ENCODE measurements at places on chromosomes 7 and 10.

DNA sequence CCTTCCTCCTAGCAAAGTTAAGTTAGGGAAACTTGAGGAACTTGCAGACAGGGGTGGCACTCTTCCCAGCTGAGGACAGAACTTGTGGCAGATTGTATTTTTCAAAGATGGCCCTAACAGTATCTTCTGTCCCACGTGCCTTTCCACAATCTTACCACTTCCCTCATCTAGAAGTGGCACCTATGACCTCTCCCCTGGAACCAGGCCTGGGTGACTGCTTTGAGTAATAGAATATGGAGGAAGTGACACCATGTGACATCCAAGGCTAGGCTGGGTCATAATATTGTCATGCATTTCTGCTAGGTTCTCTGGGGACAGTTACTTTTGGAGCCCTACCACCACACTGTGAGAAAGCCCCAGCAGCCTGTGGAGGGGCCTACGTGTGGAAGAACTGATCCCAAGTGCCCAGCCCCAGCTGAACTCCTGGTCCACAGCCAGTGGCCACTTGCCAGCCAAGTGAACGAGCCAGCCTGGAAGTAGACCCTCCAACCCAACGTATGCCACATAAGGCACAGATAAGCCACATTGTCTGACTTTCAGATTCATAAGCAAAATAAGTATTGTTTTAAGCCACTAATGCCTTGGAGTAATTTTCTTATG is 193.7 kb downstream of the PTPN20 start:
- no peak for DNase-seq

- DNase-seq, result no peak
Measured at GRCh38 chr7:101586078-101586905, 42.8 kb downstream of the MYL10 start.

- DNase-seq, result no peak
Measured at GRCh38 chr10:11532306-11532705, 79.1 kb downstream of the USP6NL start.

GRCh38 chr10:126671402-126671975 is 996 bp upstream of the C10orf90 start:
- no peak for DNase-seq

GRCh38 chr10:113754768-113755167 is 3.3 kb downstream of the PLEKHS1 start:
- DNase-seq, result no peak

GRCh38 chr10:111338035-111338434 is 261.2 kb downstream of the ADRA2A start:
- DNase-seq, result no peak

DNA sequence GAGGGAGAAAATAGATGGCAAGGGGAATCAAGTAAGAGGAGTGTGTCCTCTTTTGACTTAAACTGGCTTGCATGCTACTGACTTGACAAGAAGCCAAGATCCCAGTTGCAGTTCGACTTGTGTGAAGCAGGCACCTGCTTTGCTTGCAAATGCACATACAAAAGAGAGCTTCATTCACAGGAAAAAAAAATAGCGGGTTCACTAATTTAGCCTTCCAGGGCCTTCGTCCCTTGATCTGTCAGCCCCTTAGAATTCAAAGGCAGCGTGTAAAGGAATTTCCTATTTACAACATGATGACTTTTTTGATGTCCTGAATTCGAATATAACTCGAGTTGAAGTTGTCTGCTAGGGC is 192.1 kb downstream of the CELF2 start:
- DNase-seq, result no peak
